Muscle of leg (tissue), 16 donors: ENCODE measurements at places on chromosomes 6 and 20. TPM values are rescaled to one million over a fixed set of nuclear protein-coding genes. Genes with fewer than 3 reads are reported as not detected.

- H3K4me1 ChIP-seq, result no peaks in the 10 kb centered on the region
- no peaks in the 10 kb centered on the region for H3K27me3 ChIP-seq
- peaks cover 5% of the 10 kb centered on the region for H3K36me3 ChIP-seq
- no peak overlapping the region for H3K4me3 ChIP-seq
Measured at GRCh38 chr6:100845676-100846075, 35.5 kb downstream of the ASCC3 start.

- no peak overlapping the region for H3K27ac ChIP-seq
- no peaks in the 10 kb centered on the region for H3K27me3 ChIP-seq
- no peaks in the 10 kb centered on the region for H3K4me1 ChIP-seq
- no peak overlapping the region for H3K4me3 ChIP-seq
Measured at GRCh38 chr20:946826-947225, 30.7 kb upstream of the ANGPT4 start.

Gene SIRPB2
- total RNA-seq, result 0.84 TPM

DNA sequence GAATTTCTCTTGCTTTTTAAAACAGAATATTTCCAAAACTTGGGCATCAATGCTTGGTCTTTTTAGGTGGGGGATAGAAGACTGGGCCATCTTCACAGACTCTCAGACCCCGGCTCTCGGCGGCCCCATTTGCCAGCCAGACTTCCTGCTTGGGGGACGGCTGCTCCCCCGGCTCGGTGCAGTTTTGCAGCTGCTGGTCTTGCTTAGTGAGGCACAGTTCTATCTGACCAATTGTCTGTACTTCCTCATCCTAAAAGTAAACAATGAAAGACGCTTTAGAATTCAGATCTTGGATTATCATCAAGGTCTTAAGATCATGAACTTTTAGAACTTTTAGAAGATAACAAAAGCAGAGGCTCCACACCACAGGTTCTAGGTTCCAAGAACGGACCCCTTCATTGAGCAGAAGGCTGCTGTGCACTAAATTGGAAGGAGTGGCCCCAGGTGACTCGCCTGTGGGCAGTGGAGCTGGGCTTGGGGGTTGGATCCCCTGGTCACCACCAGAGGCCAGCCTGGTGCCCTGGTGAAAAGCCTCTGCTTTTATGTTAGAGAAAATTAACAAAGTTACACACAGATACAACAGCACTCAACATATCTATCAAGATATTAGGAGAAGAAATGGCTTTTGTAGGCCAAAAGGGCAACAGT lies 26.7 kb downstream of the RNASET2 start:
- DNase-seq, result no peak
- H3K4me1 ChIP-seq, result no peaks in the 10 kb centered on the region
- H3K4me3 ChIP-seq, result no peak overlapping the region
- no peaks in the 10 kb centered on the region for H3K36me3 ChIP-seq
- H3K27me3 ChIP-seq, result no peaks in the 10 kb centered on the region

Gene TCF21
- under 0.01 TPM for total RNA-seq

Gene EEF1A2
- total RNA-seq, result 330 TPM

GRCh38 chr6:118776607-118777549 lies 117.1 kb upstream of the ASF1A start:
- H3K4me1 ChIP-seq, result peaks cover 6% of the 10 kb centered on the region
- DNase-seq, result peak; percentile 89
- H3K27ac ChIP-seq, result no peak overlapping the region
- H3K27me3 ChIP-seq, result no peaks in the 10 kb centered on the region
- no peaks in the 10 kb centered on the region for H3K36me3 ChIP-seq
- no peak overlapping the region for H3K4me3 ChIP-seq

- H3K4me1 ChIP-seq, result peaks cover 12% of the 10 kb centered on the region
- H3K27me3 ChIP-seq, result peaks cover 3% of the 10 kb centered on the region
- no peak overlapping the region for H3K27ac ChIP-seq
Measured at GRCh38 chr6:56850626-56851025, 104.3 kb upstream of the BEND6 start.

DNA sequence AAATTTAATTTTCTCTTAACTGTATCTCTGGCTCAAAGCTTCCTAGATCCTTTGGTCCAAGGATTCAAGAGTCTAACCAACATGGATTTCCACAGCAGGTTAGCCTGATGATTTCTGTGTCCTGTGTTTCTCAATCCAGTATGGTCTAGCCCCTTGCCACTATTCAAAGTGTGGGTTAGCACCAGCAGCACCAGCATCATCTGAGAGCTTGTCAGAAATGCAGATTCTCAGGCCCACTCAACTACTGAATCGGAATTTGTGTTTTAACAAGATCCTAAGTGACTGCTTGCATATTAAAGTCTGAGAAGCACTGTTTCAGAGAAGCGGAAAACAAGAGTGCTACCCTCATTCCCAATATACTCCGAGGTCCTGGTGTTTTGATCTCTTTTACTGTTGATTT lies 133.8 kb upstream of the PRDM1 start:
- H3K27ac ChIP-seq, result no peak overlapping the region
- no peaks in the 10 kb centered on the region for H3K27me3 ChIP-seq
- H3K4me1 ChIP-seq, result no peaks in the 10 kb centered on the region
- no peaks in the 10 kb centered on the region for H3K36me3 ChIP-seq
- no peak overlapping the region for H3K4me3 ChIP-seq
- no peak for DNase-seq

Gene TRIM38
- total RNA-seq, result 4.8 TPM

Gene NFKBIE
- 4.5 TPM for total RNA-seq

- H3K4me3 ChIP-seq, result no peak overlapping the region
- no peaks in the 10 kb centered on the region for H3K4me1 ChIP-seq
- no peak overlapping the region for H3K27ac ChIP-seq
- no peaks in the 10 kb centered on the region for H3K36me3 ChIP-seq
- no peaks in the 10 kb centered on the region for H3K27me3 ChIP-seq
Measured at GRCh38 chr6:20915156-20915555, 380.9 kb downstream of the CDKAL1 start.

DNA sequence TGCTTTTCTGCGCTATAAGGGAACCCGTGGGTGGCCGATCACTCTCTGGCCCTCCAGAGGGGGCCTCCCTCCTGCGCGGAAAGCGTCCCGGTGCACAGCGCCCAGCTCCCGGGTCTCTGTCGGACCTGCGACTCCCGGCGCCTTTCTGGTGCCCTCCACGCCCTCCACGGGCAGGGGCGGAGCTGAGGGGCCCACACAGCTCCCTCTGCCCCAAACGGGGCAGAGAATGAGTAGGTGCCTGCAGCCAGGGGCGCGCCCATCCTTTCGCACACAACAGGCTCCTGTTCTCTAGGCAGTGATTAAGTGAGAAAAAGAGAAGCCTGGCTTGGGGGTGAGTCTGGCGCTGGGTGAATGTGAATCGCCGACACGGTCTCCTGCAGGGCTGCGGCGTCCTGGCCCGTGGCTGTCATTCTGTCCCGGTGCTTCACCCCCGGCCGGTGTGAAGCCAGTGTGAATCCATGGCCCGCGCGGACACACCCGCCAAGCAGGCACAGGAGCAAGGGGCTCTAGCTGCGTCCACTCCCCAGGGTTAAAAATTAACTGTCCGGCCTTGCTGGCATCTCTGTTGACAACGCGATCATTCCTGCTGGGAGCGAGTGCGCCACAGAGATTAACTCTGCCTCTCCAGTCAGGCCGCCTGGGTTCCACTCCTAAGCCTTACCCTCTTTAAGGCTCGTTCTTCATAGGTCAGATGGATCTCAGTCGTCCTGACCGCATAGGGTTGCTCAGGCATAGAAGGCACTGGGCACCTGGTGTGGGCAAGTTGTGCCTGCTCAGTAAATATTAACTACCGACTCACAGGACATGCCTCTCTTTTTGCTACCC lies 88.8 kb downstream of the PCSK2 start:
- H3K4me3 ChIP-seq, result no peak overlapping the region
- no peak overlapping the region for H3K27ac ChIP-seq
- no peak for DNase-seq
- H3K27me3 ChIP-seq, result peaks cover 18% of the 10 kb centered on the region
- no peaks in the 10 kb centered on the region for H3K4me1 ChIP-seq

DNA sequence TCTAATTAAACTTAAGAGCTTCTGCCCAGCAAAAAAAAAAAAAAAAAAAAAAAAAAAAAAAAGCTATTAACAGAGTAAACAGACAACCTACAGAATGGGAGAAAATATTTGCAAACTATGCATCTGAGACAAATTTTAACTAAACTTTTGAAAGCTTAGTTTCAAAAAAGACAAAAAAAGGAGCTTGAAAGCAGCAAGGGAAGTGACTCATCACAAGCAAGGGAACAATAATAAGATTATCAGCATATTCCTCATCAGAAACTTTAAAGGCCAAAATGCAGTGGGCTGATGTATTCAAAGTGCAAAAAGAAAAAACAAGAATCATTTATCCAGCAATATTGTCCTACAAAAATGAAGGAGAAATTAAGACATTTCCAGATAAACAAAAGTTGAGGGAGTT lies 158.6 kb downstream of the RNF144B start:
- no peaks in the 10 kb centered on the region for H3K27me3 ChIP-seq
- DNase-seq, result no peak
- no peak overlapping the region for H3K4me3 ChIP-seq
- no peaks in the 10 kb centered on the region for H3K36me3 ChIP-seq
- no peak overlapping the region for H3K27ac ChIP-seq
- H3K4me1 ChIP-seq, result no peaks in the 10 kb centered on the region

- no peaks in the 10 kb centered on the region for H3K27me3 ChIP-seq
- DNase-seq, result no peak
- no peak overlapping the region for H3K4me3 ChIP-seq
- H3K4me1 ChIP-seq, result no peaks in the 10 kb centered on the region
- no peaks in the 10 kb centered on the region for H3K36me3 ChIP-seq
Measured at GRCh38 chr6:147554281-147554680, 45.8 kb downstream of the SAMD5 start.

GRCh38 chr6:158381214-158381613 lies 68.9 kb downstream of the TULP4 start:
- no peak overlapping the region for H3K27ac ChIP-seq
- no peak for DNase-seq
- no peaks in the 10 kb centered on the region for H3K36me3 ChIP-seq
- H3K4me3 ChIP-seq, result no peak overlapping the region
- no peaks in the 10 kb centered on the region for H3K27me3 ChIP-seq
- peaks cover 23% of the 10 kb centered on the region for H3K4me1 ChIP-seq

- no peaks in the 10 kb centered on the region for H3K36me3 ChIP-seq
- DNase-seq, result peak; percentile 87
- H3K27me3 ChIP-seq, result no peaks in the 10 kb centered on the region
- peak overlapping the region; percentile 36 for H3K27ac ChIP-seq
- H3K4me3 ChIP-seq, result no peak overlapping the region
Measured at GRCh38 chr6:115203381-115203780, 857.3 kb downstream of the FRK start.

Gene SMIM26
- 138 TPM for total RNA-seq

DNA sequence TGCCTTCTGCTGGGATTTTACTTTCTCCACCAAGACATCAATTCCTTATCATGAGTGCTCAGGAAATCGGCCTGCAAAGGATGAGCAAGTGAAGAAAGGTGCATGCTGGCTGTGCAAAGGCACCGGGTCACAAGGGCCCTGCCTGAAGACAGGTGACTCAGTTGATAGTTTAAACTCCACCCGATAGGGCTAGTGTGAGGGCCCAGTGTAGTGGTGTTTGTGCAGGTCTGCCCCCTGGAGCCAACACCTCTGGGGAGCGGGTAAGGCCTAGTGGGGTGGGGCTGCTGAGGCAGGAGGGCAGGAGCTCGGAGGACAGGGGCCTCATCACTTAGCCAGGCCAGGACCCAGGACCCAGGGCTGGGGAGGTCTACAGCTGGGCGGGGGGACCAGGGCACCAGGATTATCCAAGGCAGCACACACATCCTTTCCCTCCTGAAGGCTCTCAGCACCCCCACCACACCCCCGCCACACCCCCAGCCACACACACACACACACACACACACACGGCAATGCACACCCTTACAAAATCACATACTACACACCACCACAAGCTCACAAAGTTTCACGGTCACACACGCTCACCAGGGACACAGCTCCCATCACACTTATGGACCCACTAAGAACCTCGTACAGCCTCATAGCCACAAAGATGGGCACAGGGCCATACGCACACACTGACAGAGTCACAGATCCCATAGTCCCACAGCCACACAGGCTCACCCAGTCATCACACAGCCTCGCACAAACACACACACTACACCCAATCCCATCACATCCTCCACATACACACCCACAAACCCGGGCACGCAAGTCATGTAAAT lies 75.4 kb downstream of the GRM4 start:
- no peak for DNase-seq
- H3K36me3 ChIP-seq, result no peaks in the 10 kb centered on the region

GRCh38 chr20:53413186-53413631 lies 180.4 kb downstream of the ZNF217 start:
- no peak overlapping the region for H3K27ac ChIP-seq
- DNase-seq, result peak; percentile 76
- no peaks in the 10 kb centered on the region for H3K36me3 ChIP-seq

DNA sequence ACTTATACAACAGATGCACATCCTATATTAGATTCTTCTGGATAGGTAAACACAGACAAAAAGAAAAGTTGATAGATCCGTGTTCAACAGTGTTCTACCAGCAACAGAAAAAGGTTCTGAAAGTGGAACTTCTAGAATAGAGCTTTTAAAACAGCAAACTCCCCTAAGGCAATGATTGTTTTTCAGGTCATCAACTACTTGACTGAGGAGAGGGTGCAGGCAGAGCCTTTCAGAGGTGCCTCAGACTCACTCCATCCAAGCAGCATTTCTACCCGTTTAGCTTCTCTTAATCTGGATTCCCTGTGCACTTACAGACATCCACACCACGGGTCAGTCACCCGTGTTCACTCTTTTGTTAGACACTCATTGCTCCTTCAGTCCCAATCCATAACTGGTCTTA lies 28.9 kb downstream of the FYN start:
- H3K27ac ChIP-seq, result peak overlapping the region; percentile 76
- DNase-seq, result no peak
- H3K27me3 ChIP-seq, result no peaks in the 10 kb centered on the region
- no peak overlapping the region for H3K4me3 ChIP-seq

DNA sequence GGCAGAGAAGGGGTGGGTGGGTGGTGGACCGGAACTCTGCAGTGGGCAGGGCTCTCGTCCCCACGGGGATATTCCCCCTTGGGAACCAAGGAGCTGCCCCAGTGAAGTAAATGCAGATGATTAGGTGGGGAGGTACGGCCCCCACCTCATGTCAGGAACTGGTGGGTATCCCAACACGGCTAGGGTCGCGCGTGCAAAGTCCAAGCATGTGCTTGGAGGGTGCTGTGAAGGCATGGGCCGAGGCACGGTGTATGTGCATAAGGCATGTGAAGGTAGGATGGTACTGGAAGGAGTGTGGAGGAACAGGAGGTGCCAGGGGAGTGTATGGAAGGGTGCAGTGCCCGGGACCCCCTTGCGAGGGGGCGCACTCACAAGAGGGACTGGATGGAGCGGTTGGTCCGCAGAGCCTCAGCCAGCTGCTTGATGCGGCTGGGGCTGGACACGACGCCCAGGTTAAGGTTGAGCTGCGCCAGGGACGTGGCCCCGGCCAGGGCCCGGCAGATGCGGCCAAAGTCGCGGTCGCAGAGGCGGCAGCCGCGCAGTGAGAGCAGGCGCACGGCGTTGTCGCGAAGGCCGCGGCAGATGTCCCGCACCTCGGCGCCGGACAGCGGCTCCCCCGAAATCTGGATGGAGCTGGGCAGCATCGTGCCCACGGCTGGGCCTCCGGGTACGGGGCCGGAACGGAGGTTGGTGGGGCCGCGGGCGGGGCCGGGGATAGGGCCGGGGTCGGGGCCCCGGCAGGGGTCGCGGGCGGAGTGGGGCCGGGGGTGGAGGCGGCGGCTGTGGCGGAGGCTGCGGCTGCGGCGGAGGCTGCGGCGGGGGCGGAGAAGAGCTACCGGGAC lies 783 bp downstream of the LRRC73 start:
- peaks cover 28% of the 10 kb centered on the region for H3K4me1 ChIP-seq
- no peak for DNase-seq
